ENCODE measurements at places on chromosomes 6 and 20.

- DNase-seq = no peak
Observed at GRCh38 chr6:106513808-106514582, 115.3 kb downstream of the RTN4IP1 start.

DNA sequence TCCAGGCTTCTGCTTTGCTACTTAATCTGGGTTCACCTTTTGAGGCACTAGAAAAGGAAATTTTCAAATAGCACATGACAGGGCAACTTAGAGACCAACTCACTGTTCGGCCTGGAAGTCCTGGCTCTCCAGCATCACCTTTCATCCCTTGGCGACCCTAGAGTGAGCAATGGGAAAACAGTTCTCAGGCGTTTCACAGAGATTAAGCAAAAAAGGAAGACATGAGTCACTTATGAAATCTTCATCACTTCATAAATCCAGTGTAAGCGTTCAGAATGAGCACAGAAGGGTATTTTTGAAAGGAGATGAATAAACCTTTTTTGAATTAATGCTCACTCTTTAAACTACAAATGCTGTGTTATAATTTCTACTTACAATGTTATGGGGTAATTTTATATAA lies 104.0 kb downstream of the COL12A1 start:
- no peak for DNase-seq

DNA sequence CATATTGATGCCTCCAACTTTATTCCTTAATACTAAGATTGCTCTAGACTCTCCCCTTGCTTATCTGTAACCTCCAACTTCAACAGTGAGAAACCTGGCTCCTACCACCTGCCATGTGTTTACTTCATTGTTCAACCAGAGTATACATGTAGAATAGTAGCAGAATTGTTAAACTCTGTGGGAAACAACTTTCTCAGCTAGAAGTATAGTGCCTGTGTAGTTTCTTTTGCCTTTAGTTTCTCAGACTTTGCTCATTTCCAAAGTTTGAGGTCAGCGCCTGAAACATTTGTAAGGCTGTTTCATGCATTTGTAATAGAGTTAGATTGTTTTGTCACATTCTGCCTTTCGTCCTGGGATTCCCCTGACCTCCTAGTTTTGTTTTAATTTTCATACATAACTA lies 34.9 kb upstream of the HECA start:
- DNase-seq = no peak

DNA sequence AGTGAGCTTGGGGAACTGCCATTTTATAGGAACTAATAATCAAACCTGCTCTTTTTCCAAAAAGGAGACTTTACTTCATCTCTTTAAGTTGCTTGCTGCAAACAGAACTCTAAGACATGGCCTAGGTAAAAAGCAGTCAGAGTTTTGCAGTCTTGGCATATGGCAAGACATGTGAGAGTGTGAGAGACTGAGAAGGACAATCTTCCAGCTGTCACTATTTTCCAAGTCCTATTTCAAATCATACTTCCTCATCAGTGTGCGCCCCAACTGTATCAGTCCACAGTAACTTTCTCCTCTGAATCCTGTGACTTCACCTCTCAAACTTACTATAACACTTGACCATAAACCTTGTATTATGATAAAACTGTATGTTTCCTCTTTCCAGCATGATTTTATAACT lies 10.4 kb downstream of the CALHM6 start:
- no peak for DNase-seq

GRCh38 chr6:13687917-13688351 lies 23.7 kb downstream of the RANBP9 start:
- no peak for DNase-seq

Data from activated naive CD4-positive, alpha-beta T cell (primary cell).